ENCODE measurements at places on chromosomes 12 and 14.
A peak's percentile ranks its signal among the peaks of the same experiment; 100 is the strongest.

GRCh38 chr12:89384050-89384758 lies 31.9 kb upstream of the DUSP6 start:
- DNase-seq, result peak; percentile 92

DNA sequence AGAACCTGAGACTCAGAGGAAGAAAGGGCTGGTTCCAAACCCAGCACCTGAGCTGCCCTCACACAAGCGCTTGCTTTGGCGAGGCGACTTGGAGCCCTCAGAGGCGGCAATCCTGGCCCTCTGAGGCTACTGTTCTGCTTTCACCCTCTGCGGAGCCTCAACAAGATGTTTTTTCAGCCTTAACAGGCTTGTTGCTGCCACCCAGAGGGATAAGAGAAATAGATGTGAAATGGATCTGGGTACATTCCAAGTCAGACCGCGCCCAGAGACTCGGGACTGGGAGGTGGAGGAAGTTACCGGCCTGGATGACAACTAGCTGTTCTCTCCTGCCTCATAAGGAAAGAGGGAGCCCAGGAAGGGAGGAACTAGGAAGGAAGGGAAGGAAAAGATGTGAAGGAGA lies 89.6 kb downstream of the TTC7B start:
- peak; percentile 37 for DNase-seq

DNA sequence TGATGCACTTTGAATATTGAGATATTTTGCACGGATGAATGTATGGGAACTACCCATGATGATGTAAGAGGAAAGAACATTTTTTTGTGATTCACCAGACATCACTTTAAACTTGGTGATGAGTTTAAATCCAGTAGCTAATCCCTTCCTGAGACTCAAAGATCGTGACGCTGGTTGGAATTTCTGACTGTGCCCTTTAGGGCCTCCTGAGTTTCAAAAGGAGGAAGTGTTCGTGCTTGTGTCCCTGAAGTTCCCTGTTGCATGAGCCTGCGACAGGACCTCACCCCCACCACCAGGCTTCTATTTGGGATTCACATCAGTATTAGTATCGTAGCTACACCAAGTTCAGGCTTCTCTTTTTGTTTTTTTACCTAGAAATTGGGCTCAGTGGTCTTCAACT lies 18.6 kb upstream of the RIN3 start:
- DNase-seq, result peak; percentile 81

- peak; percentile 30 for DNase-seq
Observed at GRCh38 chr12:78392918-78393317, 471.7 kb upstream of the SYT1 start.

DNA sequence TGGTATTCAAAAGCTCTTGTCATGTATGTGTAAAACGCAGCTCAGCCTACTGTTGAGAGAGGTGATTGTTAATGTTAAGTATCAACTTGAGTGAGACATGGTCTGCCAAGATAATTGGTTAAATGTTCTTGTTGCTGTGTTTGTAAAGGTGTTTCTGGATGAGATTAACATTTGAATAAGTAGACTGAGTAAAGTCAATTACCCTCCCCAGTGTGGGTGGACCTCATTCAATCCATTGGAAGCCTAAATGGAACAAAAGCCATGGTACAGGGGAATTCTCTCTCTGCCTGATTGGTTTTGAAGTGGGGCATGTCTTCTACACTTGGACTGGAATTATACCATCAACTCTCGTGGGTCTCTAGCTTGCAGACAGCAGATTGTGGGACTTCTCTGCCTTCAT lies 63.8 kb upstream of the RERGL start:
- no peak for DNase-seq

DNA sequence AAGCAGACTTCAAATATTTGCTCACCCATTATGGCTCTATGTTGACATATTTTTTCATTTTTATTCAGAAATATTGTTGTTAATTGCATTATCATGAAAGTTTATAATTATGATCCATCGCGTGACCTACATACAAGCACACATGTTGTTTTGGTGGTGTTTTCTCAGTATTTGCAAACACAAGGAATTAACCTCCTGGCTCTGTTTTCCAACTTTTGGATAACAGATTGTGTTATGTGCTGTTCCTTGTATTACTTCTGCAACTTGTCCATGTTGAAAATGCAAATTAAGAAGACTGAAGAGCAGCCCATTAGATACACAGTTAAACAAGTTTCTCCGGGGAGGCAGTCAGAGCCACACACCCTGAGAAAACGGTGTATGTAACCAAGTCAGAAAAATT lies 201.2 kb downstream of the SEC23A start:
- no peak for DNase-seq

DNA sequence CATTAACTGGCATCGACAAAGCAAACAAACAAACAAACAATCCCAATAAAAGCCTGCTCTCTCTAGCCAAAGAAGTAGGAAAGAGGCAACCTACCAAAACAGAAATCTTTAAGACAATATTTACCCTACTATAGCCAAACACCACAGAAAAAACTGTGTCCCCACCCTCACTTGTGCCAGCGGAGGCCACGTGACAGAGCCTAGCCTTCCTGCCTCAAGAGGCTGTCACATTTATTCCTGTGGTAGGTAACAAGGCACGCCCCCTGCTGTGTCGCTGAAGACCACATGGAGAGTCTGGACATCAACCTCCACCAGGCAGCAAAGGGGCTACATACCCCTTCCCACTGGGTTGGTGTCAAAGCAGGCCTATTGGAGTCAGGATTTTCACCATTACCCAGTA lies 148.1 kb downstream of the LMNTD1 start:
- no peak for DNase-seq

- peak; percentile 11 for DNase-seq
Observed at GRCh38 chr12:70393787-70394499, 27.9 kb downstream of the KCNMB4 start.

GRCh38 chr12:83796531-83796930 lies 1109.8 kb downstream of the TMTC2 start:
- no peak for DNase-seq

DNA sequence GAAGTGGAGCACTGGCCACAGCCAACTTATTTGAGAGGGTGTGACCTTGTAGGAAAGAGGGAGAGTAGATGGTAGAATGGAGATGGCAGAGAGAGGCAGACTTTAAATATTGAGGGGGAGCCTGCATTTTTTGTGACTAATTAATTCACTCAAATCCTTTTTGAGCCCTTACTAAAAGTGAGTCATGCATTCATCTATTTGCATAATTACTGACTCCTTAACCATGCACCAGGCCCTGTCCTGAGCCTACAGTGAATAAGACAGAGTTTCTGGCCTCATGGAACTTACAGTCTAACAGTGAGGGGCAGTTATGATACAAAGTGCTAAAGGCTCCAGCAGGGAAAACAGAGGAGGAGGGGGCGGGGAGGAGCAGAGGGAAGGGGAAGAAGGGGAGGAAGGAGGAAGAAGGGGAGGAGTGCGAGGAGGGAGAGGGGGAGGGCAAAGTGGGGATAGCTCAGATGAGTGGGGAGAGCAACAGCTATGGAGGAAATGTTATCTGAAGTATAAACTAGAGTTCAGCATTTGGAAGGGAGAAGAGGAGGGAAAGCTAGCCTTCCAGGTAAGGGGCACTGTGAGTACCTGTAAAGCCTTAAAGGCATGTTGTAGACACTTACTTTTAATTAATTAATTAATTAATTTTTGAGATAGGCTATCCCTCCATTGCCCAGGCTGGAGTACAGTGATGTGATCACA lies 7.5 kb upstream of the CTDSP2 start:
- no peak for DNase-seq

DNA sequence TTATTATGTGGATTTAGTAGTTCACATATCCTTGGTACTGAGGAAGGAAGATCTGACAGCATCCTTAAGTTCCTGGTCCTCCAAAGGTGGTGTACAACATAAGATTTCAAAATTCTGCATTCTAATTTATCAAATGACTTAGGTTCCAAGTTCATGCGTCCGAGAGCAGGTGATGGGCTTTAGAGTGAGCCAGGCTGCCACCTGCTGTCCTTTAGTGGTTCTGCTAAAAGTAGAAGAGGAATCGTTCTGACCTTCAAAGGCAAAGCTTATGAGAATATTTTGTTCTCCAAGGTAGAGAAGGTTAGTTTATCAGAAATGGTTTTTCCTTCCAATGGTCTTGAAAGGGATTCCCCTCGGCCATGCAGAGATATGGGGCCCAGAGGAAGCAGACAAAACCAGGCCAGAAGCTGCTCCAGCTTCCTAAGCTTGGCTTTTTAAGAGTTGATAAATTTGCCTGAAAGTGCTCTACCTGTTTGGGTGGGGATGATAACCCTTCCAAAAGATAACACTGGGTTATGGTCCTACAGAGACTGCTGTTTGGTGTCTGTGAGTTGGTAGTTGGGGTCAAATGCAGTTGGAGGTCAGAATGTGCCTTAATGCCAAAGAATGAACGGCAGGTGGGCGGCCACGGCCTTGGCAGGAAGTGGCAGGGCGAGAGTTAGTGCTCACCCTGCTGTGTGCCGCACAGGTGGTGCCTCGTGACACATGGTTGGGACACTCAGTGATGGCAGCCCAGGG lies 29.1 kb upstream of the LRTM2 start:
- peak; percentile 67 for DNase-seq

DNA sequence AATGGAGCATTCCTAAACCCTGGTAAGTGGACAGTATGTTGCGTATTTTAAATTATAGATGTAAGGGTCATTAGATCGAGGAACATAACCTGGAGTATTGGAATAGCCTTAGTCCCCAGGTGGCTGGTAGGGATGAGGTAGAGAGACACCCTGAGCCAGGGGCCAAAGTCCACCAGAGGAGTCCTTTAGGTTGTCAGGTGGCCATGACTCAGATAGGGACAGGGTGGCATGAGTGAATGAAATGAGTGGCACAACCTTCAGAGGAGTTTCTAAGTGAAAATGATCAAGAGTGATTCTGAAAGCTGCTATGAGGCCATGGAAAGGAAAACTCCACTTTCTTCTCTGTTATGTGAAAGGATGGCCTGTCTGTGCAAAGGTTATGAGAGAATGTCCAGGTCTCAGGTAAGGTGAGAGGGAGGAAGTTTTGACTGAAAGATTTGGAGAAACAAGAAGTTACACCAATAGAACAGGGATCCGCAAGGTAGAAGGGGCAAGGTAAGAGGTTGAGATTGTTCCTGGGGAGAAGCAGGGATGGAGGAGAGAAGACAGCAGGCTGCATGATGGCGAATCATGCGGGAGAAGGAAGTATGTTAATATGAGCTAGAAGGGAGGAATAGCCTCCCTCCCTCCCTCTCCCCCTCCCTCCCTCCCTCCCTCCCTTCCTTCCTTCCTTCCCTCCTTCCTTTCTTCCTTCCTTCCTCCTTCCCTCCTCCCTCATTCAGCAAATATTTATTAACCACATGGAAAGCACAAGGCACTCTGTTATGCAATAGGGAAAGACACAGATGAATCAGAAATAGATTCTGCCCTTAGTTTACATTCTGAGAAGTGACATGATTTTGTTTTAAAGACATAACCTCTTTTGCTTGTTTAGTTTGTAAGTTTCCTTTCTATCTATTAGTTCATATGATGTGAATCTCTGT lies 14.0 kb upstream of the RIPK3 start:
- DNase-seq, result peak; percentile 81

Data from IMR-90 (cell line).